Peyer's patch (tissue), 4 donors: ENCODE measurements at places on chromosomes 2 and 18. TPM values are rescaled to one million over a fixed set of nuclear protein-coding genes. Genes with fewer than 3 reads are reported as not detected.

ASPRV1 gene
- 3.3 TPM for total RNA-seq

POTEC gene
- total RNA-seq: not detected

BOLL gene
- total RNA-seq: not detected

DNA sequence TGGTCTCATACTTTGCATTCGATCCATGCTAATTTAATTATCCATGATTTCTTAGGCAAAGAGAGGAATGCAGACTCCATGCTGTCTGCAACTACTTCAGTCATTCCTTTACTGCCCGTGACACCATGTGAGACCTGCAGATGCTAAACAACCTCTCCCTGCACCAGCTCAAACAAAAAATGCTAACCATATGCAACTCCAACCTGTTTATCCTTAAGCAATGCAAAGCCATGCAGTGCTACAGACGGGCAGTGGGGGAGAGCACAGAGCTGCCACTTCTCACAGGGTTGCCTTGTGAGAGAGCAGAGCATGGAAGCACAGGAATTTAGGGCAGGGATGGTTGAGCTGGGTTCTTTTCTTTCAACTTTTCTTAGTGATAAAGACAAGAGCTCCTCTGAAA lies 74.9 kb upstream of the KLHL14 start:
- no peak for DNase-seq

DNA sequence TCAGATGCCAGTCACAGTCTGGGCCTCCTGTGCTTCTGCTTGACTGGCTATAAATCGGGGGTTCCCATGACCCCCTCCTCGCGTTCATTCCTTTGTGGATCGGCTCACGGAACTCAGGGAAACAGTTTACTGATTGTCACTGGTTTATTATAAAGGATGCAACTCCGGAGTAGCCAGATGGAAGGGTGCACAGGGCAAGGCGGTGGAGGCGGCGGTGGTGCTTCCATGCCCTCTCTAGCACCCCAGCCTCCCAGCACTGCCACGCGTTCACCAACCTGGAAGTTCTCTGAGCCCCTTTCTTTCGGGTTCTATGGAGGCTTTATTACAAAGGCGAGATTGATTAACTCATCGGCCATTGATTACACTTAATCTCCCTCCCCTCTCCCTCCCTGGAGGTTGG lies 15.6 kb downstream of the LPIN1 start:
- DNase-seq: no peak

GRCh38 chr2:44925561-44926136 lies 15.9 kb upstream of the SIX3 start:
- no peak for DNase-seq

- DNase-seq: no peak
These were observed 16.8 kb upstream of the BOK start for GRCh38 chr2:241541564-241542277.
